ENCODE measurements at places on chromosomes 4 and X.

DNA sequence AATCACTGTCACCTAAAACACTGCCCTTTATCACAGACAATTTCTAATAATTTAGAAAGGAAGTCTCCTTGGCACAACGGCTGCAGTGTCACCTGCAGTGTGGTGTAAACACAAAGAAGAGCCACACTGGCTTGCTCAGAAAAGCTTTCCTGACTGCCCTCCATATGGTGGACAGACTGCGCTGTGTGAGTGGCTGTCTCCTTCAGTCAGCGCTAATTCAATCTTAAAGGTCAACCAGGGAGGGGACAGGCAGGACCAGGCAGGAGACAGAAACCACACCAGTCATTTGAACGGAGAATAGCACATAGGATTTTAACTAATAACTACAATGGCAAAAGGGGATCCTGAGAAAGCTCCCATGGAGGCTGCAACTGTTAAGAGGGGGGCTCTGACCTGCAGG lies 132.1 kb downstream of the NSUN7 start:
- DNase-seq, result no peak

- no peak for DNase-seq
Measured at GRCh38 chr4:182758273-182758672, 158.9 kb downstream of the DCTD start.

DNA sequence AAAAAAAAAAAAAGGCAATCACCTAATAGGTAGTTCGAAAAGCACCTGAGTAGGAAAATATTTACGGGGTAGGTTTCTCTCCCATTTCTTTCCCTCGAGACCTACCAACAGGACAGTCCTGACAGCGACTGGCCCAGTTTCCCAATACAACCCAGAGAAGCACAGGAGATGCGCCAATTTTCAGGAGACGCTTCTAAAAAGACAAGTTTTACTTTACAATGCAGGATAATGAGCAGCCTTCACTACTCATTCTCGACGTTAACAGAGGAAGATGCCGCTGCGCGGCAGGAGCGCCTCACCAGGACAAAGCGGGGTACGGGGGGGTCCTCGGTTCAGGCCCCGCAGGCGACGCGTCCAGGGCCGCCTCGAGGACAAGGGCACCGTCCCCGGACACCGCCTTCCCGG lies 708 bp downstream of the BCLAF3 start:
- DNase-seq, result no peak

DNA sequence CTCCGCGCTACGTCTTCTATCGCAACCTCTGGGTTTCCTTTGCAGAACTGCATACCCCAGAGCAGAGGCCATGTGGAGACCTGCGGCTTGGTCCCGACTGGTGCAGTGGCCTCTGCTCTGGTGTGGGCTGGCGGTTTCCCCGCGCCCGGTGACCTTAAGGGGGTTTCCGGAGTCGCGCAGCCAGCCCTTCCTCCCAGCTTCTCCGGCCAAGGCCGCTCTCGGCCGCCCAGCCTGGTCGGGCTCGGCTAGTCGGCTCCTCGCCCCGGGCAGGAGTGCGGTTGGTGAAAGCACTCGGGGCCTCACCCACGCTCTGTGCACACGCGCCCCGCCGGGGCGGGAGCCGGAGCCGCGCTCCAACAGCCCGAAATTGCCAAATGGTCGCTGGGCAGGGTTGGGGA lies 84.9 kb downstream of the BCOR start:
- peak; percentile 12 for DNase-seq

- DNase-seq, result no peak
Measured at GRCh38 chr4:22090661-22091351, 142.2 kb upstream of the KCNIP4 start.

DNA sequence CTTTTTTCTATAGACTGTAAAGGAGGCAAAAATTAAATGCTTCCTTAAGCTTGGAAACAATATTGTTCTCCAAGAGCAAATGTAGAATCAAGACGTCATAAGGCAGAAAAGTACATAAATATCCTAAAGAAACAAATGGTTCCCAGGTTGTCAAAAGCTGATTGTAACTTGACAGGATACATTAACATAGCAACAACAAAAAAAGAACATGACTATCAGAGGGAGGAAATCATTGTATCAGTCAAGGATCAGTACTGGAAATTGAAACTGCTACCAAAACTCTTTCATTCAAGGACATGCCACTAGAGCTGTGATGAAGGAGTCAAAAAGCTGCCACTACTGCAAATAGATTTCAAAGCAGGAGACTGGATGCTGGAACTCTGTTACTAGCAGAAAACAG lies 168.3 kb downstream of the BTC start:
- no peak for DNase-seq

DNA sequence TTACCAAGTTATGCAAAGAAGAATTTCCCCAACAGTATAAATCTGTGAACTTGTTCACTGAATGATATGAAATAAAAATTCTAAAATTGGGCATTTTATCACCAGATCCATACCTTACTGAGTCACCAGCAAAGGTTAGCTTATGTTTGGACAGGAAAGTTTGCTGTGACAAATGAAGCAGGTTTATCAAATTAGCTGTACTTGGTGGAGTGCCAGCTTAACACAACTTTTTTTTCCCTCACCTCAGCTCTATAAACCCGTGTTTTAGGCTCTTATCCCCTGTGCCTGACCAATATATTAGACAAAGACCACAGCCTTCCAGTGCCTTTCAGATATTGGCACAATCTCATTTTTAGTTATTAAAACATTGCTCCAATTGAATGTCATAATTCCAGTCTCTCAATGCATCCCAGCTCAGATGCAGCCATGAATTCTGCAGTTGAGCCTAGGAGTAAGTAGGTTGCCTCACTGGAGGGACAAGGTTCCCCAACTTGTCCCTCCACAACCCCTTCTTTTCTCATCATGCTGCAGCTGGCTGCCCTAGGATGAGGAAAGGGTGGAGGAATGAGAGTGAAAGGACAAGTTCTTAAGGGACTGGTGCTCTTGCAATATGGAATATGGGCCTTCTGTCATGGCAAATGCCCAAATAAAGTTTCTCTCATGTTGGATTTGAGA lies 27.0 kb upstream of the PDGFC start:
- DNase-seq, result no peak

- peak; percentile 57 for DNase-seq
Measured at GRCh38 chr4:182207830-182208396, 35.3 kb upstream of the TENM3 start.

DNA sequence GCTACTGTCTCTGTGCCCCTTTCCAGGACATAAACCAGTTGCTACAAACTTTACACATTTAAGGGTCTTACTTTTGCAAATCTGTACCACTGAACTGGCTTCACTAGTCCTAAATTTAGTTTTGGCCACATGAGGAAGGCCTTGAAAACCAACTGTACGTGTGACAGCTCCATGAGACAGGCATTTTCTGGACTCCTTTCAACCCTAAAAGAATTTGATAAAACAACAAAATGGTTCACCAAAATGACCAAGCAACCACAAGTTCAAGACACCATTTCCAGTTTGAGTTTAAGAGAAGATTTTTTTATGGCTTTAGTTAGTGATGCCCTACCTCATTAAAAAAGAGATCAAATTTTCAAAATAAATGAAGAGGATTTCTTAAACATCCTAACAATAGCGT lies 246.4 kb downstream of the ZNF674 start:
- DNase-seq, result peak; percentile 59

DNA sequence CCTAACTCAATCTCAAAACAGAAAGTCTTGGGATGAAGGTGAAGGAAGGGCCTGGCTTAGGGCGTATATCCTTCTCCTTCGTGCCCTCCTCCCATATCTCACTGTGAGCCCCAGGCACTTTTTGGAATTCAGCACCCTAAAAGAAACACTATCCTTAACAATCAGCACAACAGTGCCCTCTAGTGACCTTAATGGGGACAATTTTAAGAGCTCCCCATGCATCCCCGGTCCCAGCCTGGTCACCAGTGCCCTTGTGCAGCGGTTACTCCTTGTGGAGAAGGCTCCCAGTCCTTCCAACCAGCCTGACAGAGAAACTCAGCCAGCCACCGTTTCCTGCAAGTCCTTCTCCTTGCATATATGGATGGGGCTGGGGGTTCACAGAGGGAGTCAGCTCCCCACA lies 4.2 kb downstream of the PAK3 start:
- no peak for DNase-seq

DNA sequence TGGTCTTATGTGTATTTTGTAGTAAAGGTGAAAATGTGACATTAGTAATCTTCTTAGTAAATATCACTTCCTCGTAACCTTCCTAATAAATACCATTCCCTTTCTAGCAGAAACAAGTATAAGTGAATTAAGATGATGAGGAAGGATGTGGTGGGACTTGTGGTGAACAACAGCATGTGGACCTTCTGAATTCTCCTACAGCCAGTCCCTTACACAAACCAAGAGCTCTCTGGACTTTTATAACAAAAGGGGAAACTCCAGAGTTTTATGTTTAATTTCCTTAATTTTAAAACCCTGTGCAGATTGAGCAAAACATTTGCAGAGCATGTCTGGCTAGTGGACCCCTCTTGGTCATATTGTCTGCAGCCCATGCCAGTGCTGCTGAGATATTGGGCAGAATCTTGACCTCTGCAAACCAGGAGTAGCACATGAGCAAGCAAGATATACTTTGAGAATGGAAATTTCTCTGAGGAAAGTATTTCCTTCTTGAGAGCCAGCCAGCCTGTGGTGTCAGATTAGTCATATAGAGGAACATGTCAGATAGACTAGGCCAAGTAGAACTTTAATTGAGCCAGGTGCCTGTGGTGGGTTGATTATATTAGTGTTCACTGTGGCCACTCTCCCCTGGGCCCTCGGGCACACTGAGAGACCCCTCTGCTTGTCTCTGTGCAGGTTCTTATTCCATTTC lies 328.2 kb downstream of the DKK2 start:
- peak; percentile 43 for DNase-seq

DNA sequence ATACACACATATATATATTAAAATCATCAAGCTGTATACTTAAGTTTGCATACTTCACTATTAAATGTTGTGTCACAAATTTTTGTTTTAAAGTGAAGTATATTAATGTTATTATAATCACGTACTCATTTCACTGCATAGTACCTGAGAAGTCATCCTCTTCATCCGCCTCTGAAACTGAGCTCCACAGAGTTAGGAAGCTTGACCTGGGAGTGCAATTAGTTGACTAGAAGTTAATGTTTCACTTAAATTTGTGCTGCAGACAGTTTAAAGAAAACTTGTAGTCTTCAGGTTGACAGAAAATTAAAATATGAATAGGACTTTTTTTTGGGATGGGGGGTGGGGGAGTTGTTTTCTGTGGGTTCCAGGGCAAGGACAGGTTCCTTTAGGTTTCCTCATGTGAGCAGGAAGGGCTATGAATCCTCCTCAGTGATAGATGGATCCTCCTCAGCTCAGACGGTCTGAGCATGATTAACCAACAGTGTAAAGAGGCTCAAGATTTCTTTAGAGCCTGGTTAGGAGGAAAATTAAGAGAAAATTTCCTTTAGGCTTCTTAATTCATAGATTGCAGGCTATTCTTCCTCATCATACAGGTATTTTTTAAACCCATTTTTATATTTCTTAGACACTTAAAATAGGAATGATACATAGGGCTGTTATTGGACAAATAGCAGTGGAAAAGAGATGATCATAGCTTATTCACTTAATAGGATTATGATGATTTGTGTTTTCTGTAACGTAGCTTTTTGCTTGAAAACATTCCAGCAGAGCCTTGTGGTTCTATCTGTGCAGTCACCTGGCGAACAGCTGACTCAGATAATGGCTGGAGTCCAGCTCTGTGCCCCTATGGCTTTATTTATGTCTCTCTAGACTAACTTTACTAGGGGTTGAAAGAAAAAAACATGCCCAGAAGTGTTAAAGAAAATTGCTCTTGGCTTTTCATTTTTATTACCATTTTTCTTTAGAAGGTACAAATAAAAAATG lies 102.7 kb downstream of the SLC4A4 start:
- no peak for DNase-seq

GRCh38 chr4:110654254-110654635 lies 31.4 kb upstream of the PITX2 start:
- no peak for DNase-seq

DNA sequence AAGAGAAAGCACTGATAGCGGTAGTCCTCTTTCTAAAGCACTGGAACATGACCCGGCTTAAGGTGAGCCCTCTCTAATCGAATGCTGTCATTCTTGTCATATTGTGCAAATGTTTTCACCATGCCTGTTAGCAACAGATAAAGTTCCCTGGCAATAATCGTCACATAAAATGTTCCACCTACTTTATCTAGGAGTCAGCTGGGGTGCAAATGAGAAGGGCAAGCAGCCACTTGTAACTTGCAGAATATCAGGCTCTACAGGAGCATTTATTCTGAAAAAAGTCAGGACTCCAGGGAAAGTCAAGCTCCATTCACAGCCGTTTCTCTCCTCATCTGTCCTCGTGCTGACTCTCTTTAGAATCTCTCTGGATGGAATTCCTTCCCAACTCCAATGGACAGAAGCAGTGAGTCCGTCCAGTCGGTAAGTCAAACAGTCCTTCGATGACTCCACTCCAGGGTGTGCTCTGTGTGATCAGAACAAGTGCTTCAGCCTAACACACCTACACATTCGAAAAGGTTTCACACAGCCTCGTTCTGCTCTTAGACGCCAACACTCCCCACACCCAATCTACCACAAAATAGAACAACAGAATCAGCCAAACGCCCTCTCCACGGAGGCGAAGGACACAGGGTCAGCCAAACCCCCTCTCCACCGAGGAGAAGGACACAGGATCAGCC lies 101.7 kb upstream of the FRG1 start:
- DNase-seq, result no peak

- no peak for DNase-seq
Measured at GRCh38 chr4:110248831-110249253, 50.4 kb upstream of the ELOVL6 start.

- DNase-seq, result peak; percentile 2
Measured at GRCh38 chrX:53186351-53186750, 38.7 kb downstream of the KDM5C start.

DNA sequence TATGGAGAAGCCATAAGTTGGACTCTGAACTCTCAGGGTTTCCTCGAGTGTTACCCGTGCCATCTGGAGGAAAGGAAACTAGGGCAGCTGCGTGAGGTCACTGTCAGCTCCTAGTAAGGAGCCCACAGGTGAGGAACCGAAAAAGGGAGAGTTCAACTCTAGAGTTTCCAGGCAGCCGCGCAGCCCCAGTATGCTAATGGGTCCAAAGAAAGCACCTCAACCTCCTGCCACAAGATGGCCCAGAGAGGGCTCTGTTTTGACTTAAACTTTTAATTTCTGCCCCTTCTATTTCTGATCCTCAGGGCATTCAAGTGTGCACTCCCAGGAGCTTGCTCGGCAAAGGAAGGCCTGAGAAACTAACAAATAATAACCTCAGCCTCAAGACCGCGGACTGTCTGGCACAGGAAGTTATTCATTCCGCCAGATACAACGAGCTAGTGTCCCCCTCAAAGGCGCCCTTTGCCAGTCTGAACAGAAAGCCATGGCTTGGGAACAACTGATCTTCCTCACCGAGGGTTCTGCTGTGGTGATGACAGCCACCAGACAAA lies 13.9 kb downstream of the SCARB2 start:
- no peak for DNase-seq

DNA sequence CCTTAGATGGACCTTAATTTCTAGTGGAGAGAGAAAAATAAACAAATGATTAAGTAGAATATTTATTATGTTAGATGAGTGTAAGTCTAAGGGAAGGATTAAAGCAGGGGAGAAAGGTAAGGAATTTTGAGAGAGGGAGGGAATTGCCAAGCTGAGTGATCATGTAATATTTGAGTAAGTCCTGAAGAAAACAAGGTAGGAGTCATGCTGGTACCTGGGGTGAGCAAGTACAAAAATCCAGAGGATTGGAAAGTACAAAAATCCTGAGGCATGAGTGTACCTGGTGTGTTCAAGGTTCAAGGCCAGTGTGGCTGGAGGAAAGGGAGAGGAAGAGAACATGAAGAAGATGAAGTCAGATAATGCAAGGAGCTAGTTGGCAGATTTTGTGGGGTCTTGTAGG lies 87.2 kb upstream of the MYOZ2 start:
- DNase-seq, result no peak

All from stromal cell of bone marrow (primary cell).